Activated naive CD4-positive, alpha-beta T cell treated with Interleukin-2 at 50 U/mL for 16 hours (primary cell): ENCODE measurements at places on chromosomes 2 and 18.

- no peak for DNase-seq
These were observed 2.3 kb upstream of the NPPC start for GRCh38 chr2:231928481-231928880.

GRCh38 chr2:177254433-177255226 is 9.9 kb downstream of the NFE2L2 start:
- DNase-seq, result no peak

DNA sequence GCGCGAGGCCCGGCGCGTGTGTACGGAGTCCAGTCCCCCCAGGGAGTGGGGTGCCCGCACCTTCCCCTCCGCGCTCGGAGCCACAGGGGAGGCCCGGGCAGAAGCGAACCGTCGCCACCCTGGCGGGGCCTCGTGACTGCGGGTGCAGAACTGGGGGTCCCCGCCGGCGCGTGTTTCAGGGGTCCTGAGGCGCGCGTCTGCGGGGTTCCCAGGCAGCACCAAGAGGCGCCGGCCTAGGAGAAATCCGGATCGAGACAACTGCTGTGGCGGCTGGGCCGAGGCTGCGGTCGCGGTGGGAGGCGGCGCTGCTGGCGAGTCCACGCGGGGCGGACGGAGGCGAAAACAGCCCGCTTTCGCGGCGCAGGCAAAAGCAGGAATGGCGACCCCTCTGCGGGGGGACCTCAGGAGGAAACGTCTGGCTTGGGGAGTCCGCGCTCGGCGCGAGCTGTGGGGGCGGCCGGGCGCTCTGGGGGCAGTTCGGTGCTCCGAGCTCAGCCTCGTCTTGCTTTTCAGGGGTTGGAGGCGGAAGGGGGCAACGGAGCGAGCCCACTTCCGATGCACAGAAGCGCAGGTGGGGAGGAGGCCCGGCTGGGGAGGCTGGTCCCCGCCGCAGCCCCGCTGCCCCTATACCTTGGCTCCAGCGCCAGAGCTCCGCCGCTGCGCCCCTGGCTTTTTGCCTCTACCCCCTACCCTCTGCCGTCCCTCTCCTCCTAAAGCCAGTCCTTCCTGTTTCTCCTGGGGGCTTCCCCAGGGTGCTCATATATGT is 81.5 kb upstream of the LDLRAD4 start:
- DNase-seq, result peak; percentile 28

GRCh38 chr2:38740851-38741731 is 10.1 kb downstream of the SRSF7 start:
- DNase-seq, result no peak

- no peak for DNase-seq
These were observed 129.5 kb downstream of the B3GNT2 start for GRCh38 chr2:62325398-62325797.
